ENCODE measurements at places on chromosomes 7 and 10.

GRCh38 chr7:34762764-34763163, 104.7 kb downstream of the NPSR1 start:
- DNase-seq = no peak

DNA sequence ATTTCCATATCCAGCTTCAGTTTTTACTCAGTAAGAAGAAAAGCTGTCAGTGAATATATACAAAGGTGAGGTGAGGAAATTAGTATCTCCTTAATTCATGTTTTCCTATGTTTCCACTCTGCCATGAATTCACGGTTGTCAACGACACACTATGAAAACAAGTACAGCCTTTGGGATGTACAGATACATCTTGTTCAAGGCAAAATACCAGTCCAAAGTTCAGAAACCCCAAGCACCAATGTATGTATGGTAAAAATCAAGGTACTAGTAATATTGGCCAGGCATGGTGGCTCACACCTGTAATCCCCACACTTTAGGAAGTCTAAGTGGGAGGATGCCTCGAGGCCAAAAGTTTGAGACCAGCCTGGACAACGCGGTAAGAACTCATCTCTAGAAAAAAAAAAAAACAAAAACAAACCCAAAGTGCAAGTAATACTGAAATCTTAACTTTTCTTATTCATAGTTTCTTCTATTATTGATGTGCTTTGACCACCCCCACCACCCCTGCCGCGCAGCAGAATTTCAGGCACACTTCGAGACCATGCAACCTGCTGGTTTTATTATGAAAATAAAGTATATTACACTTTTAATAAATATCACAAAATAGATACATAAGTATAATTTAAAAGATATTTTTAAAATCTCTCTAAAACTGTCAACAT, 3.5 kb downstream of the ESYT2 start:
- DNase-seq = no peak

- no peak for DNase-seq
Measured at GRCh38 chr10:112639298-112639697, 192.3 kb downstream of the VTI1A start.

- DNase-seq = no peak
Measured at GRCh38 chr7:157016024-157016351, 5.5 kb upstream of the MNX1 start.

DNA sequence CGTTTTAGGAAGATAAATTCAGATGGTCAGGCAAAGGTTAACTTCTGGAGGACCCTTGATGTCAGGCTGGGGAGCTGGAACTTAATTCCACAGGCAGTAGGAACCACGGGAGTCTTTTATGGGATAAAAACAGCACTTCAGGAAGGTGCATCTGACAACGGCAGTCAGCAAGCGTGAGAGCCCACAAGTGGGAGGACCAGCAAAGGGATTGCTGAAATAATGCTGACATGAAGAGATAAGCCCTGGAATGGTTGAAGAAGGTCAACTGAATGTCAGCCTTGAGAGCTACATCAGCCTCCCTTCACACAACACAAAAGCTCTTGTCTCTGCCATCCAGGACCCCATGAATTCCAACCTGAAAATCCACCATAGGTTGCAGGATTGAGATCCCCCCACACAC, 138.8 kb downstream of the SORCS1 start:
- DNase-seq = no peak

DNA sequence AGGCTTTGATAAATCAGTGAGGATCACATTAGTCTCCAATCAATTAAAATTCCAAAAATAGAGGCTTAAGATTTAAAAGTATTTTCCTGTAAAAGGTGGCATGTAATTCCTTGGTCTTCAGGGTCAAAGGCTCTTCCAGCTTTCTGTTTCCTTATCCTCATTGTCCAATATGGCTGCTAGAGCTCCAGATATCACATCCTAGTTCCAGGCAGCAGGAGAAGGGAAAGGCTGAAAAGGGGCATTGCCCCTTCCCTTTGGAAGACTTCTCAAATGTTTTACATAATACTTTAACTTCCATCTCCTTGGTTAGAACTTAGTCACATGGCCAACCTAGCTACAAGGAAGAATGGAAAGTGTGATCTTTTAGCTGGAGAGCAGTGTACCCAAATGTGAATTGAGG, 39.2 kb upstream of the JAZF1 start:
- DNase-seq = no peak

- DNase-seq = no peak
Measured at GRCh38 chr7:116258734-116259133, 48.4 kb downstream of the TES start.

GRCh38 chr7:11620406-11621253, 211.4 kb downstream of the THSD7A start:
- no peak for DNase-seq

DNA sequence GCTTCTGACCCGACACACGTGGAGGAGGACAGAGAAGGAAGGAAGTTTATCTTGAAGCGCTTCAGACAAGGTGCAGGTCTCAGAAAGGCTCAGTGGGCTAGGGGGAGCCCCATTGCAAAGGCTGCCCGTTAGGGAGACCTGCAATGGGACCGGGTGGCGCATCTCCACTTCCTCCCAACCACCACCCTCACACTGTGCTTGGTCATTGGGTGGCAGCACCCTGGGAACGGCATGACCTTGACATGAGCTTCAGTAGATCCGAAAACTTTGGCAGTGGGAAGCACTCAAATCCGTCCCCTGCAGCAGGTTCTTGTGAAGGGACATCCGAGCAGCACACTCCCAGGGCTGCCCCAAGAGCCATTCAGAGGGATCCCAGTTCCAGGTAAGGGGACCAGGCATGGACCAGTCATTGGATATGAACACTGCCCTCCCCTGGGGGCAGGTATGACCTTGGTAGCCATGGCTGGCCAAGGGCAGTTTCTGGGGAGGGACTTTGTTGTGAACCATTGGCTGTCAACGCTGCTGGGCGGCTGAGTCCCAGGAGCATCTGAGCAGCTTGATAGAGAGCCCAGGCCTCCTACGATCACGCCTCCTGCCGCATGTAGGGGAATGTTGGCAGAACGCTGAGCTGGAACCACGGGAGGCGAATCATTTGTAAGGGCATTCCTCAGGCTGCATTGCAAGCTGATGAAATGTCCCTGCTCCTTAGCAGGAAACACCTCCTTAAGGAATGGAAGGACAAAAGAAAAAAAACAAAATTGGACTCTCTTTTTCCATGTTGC, 31.7 kb downstream of the GALNTL5 start:
- DNase-seq = no peak

DNA sequence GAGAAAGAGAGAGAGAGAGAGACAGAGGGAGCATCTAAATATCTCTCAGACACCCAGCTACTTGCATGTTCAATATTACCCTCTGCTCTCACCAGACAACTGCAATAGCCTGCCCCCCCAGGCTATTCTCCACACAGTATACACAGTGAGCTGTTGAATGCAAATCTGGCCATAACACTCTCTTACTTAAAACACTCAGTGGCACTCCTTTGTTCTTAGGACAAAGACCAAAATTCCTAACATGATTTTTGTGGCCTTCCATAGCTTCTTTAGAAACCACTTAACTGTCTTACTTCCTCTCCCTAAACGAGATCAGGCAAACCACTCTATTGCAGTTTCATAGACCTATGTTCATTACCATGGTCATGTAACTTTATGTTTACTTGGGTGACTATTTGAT, 903.6 kb upstream of the AUTS2 start:
- DNase-seq = no peak

- no peak for DNase-seq
Measured at GRCh38 chr7:128673571-128673970, 1.5 kb downstream of the GARIN1A start.

GRCh38 chr7:37311355-37311754, 137.3 kb downstream of the ELMO1 start:
- no peak for DNase-seq

- no peak for DNase-seq
Measured at GRCh38 chr10:96833220-96834001, 1.3 kb downstream of the LCOR start.

DNA sequence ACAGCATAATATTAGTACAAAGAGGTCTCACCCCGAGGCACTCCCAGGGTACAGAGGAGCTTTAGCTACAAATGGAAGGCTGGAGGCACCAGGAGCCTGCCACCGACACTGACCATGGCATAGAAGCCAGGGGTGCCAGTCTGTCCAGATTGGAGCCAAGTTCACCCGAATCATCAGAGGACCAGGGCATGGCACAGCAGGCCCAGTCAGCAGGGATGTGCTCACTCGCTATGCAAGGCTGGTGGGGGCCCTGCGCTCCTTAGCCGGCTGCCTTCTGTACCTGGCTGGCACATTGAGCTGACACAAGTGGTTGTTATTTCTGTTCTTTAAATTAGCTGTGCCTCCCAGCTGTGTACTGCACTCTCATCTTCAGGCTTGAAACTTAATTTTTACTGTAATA, 149.3 kb downstream of the TCERG1L start:
- no peak for DNase-seq

DNA sequence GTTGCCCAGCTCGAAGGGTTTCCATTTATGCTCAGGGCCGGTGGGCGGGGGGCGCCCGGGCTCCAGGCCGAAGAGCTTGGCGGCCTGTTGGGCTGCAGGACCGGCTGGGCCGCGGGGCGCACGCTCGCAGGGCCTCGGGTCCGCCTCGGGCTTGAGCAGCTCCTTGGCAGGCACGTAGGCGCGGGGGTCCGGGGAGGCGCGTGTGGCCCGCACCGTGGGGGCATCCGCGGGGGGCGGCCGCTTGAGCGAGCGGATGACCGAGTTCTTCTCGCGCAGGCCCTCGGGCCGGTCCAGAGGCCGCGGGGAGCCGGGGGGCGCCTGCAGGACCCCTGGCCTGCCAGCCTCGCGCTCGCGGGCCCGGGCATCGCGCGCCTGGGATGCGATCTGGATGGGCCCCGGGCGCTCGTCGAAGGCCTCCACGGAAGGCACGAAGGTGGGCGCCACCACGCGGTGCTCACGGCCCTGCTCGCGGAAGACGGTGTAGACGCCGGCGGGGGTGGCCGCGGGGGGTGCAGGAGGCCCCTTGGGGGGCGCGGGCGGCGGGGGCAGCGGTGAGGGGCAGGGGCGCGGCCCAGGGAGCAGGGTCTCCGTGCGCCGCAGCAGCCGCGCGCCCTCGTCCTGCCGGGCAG, 35.2 kb downstream of the TNRC18 start:
- DNase-seq = no peak

GRCh38 chr7:99525713-99526440, 21.4 kb downstream of the ZKSCAN5 start:
- no peak for DNase-seq

GRCh38 chr7:2892549-2892948, 48.4 kb upstream of the GNA12 start:
- no peak for DNase-seq

- no peak for DNase-seq
Measured at GRCh38 chr10:128274938-128275337, 148.7 kb upstream of the MKI67 start.

GRCh38 chr7:101173752-101174244, 6.3 kb downstream of the NAT16 start:
- DNase-seq = peak; percentile 46

GRCh38 chr7:74398426-74398825, 55.3 kb upstream of the GTF2IRD1 start:
- no peak for DNase-seq

DNA sequence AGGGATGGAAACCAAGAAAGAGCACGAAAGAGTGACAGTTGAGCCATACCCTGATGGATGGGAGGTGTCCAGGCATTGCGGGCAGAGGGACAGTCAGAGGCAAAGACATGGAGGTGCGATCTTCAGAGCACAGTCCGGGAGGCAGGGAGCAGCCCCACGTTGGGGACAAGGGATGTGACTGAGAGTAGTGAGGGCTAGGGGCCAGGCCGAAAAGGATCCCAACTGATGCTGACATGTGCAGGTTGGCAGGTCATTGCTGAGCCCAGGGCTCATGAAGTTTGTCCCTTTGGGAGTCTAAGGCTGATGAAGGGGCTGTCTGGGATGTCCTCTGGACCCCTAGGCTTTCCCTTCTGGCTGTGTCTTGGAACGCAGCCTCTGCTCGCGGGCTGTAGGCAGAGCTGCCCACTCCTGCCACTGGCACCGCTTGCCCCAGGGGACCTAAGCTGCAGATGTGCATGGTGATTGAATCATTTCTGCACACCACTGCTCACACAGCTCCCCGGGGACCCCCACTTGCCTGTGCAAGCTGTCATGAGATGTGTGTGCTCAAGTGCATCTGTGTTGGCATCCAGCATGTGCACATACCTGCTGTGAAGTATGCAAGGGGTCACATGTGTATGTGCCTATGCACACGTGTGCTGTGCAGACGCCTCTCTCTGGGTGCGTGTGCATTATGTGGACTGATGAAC, 125.1 kb downstream of the ZMIZ1 start:
- DNase-seq = peak; percentile 57

- DNase-seq = no peak
Measured at GRCh38 chr10:113666682-113667252, 2.9 kb upstream of the NRAP start.

DNA sequence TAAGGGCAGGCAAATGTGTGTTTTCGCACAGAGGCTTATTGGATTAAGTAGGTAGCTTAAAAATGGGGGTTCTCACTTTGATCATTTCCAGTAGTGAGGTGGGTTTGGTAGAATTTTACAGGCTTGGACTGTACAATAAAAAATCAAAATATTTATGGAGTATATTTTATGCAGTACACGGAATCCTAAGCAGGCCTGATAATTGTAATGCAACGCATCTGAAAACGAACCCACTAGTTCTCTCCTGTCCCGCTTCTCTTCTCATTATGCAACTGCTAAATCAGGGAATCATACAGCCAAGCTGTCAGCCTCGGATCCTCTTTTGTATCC, 377 bp upstream of the POLR1F start:
- no peak for DNase-seq

DNA sequence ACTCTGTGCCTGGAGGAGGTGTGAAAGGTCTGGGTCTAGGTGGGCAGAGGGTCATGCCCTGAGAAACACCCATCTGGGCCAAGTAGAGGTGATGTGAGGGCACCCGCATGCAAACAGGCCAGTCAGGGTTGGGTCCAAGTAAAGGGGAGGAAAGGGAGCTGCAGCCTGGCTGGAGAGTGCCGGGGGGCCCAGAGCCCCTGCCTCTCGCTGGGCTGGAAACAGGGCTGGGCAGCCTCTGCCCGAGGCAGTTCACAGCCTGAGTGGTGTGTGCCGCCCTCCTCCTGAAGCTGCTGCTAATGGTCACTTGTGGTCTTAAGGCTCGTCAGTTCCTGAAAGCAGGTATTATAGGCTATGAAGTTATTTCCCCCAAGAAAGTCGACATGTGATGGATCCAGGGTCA, 7.3 kb downstream of the CYP2E1 start:
- no peak for DNase-seq

- DNase-seq = no peak
Measured at GRCh38 chr7:2438186-2438585, 34.8 kb downstream of the CHST12 start.

- no peak for DNase-seq
Measured at GRCh38 chr10:90420637-90421318, 437.1 kb downstream of the HTR7 start.

- DNase-seq = no peak
Measured at GRCh38 chr10:43305876-43306275, 39.0 kb upstream of the RASGEF1A start.

GRCh38 chr7:3691478-3692158, 390.6 kb downstream of the SDK1 start:
- no peak for DNase-seq

- no peak for DNase-seq
Measured at GRCh38 chr10:15485684-15486316, 114.7 kb upstream of the FAM171A1 start.

GRCh38 chr10:124090601-124091209, 2.7 kb downstream of the CHST15 start:
- no peak for DNase-seq

Data from activated B cell treated with CpG ODN at 0.5 μM for 24 hours (primary cell).